Thoracic aorta endothelial cell (primary cell): ENCODE measurements at places on chromosomes 13 and 19. TPM values are rescaled to one million over a fixed set of nuclear protein-coding genes. Genes with fewer than 3 reads are reported as not detected.

Gene CGB2
- not detected in 2 replicates for total RNA-seq

Gene LGALS4
- total RNA-seq, result 0.13 TPM in 1 of 2 replicates, not detected in the other

Gene SPACA6
- total RNA-seq, result 7.0 and 8.0 TPM in 2 replicates

Gene ZIK1
- 1.4 and 4.4 TPM in 2 replicates for total RNA-seq

Gene CEBPA
- 0.13 and 0.14 TPM in 2 replicates for total RNA-seq

Gene LIM2
- not detected in 2 replicates for total RNA-seq

Gene SBK3
- total RNA-seq, result 0.27 and 0.65 TPM in 2 replicates

Gene TTC9B
- not detected in 2 replicates for total RNA-seq

Gene AKAP8L
- 56.1 and 62.2 TPM in 2 replicates for total RNA-seq

Gene PABPC3
- 0.22 and 0.27 TPM in 2 replicates for total RNA-seq

Gene ZNF99
- total RNA-seq, result not detected in 2 replicates

Gene ZNF534
- total RNA-seq, result not detected in 2 replicates

Gene FBN3
- not detected in 2 replicates for total RNA-seq

Gene C1QTNF9
- not detected in 2 replicates for total RNA-seq

Gene RPS15
- 638 and 737 TPM in 2 replicates for total RNA-seq

Gene PBX4
- not detected in 2 replicates for total RNA-seq

Gene NLRP4
- not detected in 2 replicates for total RNA-seq

Gene PEG3
- total RNA-seq, result 0.43 and 1.2 TPM in 2 replicates

Gene ZNF285
- 3.5 and 3.9 TPM in 2 replicates for total RNA-seq

Gene CYP4F11
- total RNA-seq, result not detected in 2 replicates

Gene ADM5
- total RNA-seq, result 0.72 and 0.80 TPM in 2 replicates

Gene DACH1
- total RNA-seq, result 7.3 and 7.8 TPM in 2 replicates

Gene RINL
- total RNA-seq, result 8.0 and 12.7 TPM in 2 replicates

Gene SLC1A6
- not detected in 2 replicates for total RNA-seq

Gene ATP4A
- not detected in 2 replicates for total RNA-seq

Gene GNA15
- total RNA-seq, result 0.07 and 0.13 TPM in 2 replicates

Gene GNG7
- 0.22 and 0.27 TPM in 2 replicates for total RNA-seq

Gene ACP7
- 0.07 and 0.27 TPM in 2 replicates for total RNA-seq

Gene ZNF83
- total RNA-seq, result 47.5 and 53.6 TPM in 2 replicates

Gene DPRX
- not detected in 2 replicates for total RNA-seq

Gene REEP6
- total RNA-seq, result 0.57 and 1.1 TPM in 2 replicates

Gene STAP2
- 3.6 and 6.2 TPM in 2 replicates for total RNA-seq

Gene CEACAM7
- total RNA-seq, result not detected in 2 replicates

Gene POU2F2
- 0.40 and 1.1 TPM in 2 replicates for total RNA-seq

Gene FLT3LG
- 2.4 and 3.1 TPM in 2 replicates for total RNA-seq

Gene SIGLEC9
- total RNA-seq, result not detected in 2 replicates

Gene CAPN12
- total RNA-seq, result 0.29 TPM in 1 of 2 replicates, not detected in the other

Gene TRPC4
- total RNA-seq, result 0.53 TPM in 1 of 2 replicates, not detected in the other

Gene F7
- not detected in 2 replicates for total RNA-seq

Gene ZNF527
- 4.4 and 5.2 TPM in 2 replicates for total RNA-seq

Gene SSC5D
- 0.27 and 0.79 TPM in 2 replicates for total RNA-seq

Gene NCR1
- total RNA-seq, result not detected in 2 replicates

Gene ZNF813
- 3.3 and 3.6 TPM in 2 replicates for total RNA-seq

Gene SMIM17
- total RNA-seq, result 0.14 TPM in 1 of 2 replicates, not detected in the other

Gene ZNF730
- total RNA-seq, result 2.8 and 3.4 TPM in 2 replicates

Gene ZNF607
- 1.8 and 2.4 TPM in 2 replicates for total RNA-seq

Gene BLVRB
- 36.6 and 37.5 TPM in 2 replicates for total RNA-seq

Gene ZNF491
- total RNA-seq, result 0.65 and 0.93 TPM in 2 replicates

Gene SLC25A41
- 0.27 TPM in 1 of 2 replicates, not detected in the other for total RNA-seq

Gene HNRNPA1L2
- total RNA-seq, result 3.7 and 5.3 TPM in 2 replicates

Gene HCST
- not detected in 2 replicates for total RNA-seq

Gene ARID3A
- 6.9 and 10.0 TPM in 2 replicates for total RNA-seq

Gene HIPK4
- total RNA-seq, result not detected in 2 replicates
